HL-60 (cell line): ENCODE measurements at places on chromosomes 13 and 19.

DNA sequence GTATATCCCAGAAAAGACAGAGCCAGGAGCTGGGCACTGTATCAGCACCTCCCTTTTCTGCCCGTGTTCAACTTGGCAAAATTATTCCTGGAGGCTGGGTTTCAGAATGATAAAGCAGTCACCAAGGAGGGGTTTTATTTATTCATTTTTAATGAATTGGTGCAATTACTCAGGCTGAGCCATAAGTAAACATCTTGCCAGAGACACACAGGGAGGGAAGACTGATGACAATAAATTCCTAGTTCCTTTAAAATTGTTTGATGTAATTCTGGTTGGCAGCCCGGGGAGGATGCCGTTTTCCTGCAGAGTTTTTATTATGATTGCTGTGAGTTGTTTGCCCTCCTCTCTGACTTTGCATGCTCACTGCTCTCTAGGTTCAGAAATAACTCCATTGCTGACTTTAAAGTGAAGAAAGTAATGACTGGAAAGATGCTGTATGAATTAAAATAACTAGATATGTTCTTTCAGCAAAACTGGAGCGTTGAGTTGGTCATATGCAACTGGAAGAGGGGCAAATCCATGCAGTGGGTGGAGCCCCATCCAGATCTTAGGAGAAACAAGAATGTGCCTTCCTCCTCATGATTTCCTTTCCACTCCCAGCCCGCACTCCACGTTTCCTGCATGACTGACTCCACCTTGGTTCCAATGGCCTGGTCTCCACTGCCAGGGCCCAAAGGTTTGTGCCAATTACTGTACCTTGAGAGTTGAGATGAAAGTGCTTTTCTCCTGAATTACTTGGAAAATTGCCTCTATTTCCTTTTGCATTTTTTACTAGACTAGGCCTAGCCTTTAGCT is 182.1 kb downstream of the RFC3 start:
- DNase-seq, result no peak

DNA sequence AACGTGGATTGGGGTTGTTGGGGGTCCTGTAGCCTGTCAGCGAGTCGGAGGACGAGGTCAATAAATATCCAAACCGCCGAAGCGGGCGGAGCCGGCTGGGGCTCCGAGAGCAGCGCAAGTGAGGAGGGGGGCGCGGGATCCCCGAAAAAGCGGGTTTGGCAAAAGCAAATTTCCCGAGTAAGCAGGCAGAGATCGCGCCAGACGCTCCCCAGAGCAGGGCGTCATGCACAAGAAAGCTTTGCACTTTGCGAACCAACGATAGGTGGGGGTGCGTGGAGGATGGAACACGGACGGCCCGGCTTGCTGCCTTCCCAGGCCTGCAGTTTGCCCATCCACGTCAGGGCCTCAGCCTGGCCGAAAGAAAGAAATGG is 754 bp upstream of the SIX5 start:
- DNase-seq, result no peak

DNA sequence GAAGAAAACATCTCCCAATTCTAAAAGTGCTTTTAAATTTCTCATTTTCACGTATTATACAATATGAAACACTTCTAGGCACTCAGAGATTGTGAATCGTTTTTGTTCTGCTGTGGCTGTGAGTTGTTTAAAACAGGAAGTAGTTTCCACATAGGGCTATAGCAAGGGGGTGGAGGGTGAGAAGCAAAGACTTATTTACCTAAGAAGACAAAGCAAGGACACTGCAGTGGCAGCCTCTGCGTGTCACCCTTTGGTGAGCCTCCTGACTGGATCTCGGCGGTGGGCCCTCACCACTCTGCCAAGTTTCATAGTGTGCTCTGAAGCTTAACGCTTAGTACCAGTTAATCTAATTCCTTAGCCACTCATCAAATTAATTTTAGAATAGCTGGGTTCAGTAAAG is 56.8 kb downstream of the TNFSF13B start:
- peak; percentile 92 for DNase-seq

- DNase-seq, result peak; percentile 91
Measured at GRCh38 chr19:37719111-37719926, at the start of gene ZNF607. ZNF607 (minus strand) TSS chr19:37719761; CDS start chr19:37711618, 8,143 bp downstream.

DNA sequence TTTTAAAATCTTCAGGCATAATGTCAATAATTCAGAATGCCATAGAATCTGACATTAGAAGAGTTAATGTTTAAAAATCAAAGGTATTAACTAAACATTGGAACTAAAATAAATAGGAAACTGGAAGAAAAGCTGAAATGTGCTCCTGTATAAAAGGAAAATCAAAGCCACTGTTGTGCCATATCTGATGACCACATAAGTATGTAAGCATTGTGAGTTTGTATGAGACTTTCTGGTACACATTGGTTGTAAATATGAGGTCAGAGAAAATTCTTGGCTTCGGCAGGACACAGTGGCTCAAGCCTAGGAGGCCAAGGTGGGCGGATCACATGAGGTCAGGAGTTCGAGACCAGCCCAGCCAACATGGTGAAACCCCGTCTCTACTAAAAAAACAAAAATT is 48.3 kb upstream of the INTS6 start:
- DNase-seq, result no peak

DNA sequence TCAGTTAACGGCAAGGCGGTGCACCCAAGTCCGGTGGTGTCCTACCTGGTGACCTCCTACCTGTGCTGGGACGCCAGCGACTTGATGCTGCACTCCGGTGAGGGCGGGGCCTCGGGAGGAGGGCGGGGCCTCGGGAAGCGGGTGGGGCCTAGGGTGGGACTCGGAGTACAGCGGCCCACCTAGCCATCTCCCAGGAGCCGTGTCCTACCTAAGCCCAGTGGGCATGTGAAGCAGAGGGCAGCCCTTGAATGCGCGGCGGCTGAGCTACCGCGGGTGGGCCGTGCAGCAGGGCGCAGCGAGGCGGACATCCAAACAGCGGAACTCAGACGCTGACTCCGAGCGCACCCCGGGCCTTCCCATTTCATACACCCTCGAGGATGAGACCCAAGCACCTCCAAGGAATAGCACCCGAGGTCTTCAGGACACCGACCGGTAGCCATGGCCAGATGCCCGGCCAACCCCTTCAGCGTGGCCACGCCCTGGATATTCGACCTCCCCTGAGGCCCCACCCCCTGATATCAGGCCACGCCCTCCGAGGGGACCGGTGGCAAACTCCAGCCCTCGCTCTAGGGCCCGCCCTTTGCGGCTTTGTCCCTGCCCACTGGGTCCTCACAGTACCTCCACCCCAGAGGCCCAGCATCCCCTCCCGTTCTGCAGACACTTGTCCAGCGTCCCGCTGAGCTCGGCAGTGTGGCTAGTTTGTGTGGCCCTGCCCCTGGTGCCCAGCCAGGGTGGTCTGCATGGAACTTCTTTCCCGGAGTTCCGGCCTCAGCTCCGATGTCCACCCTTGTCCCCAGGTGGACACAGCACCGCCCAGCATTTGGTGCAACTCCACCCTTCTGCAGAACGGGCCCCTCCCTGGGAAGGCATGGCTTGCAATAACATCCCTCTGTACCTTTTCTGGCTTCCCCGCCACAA is 5.4 kb downstream of the KLK1 start:
- DNase-seq, result no peak

GRCh38 chr19:287381-287871 is 3.8 kb downstream of the PLPP2 start:
- no peak for DNase-seq

DNA sequence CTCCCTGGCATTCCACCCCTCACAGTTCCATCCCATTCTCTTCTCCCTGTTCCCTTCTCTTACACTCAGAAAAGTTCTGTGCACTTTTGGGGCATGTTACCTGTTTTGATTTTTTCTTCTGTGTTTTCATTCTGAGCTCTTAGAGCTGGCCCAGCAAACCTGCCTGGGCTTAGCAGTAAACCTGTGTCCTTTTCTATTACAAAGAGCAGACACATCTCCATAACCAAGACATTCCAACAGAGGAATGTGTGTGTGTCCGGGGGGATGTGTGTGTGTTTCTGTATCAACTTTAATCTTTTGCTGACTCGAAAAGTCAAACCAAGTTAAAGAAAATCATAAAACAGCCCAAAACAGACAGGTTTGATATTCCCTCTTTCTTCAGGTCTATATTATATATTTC is 49.1 kb upstream of the SOX21 start:
- DNase-seq, result no peak
